NCI-H2029 treated with DMSO at 0.1 percent for 48 hours (cell line): ENCODE measurements at places on chromosomes 6 and 20.

DNA sequence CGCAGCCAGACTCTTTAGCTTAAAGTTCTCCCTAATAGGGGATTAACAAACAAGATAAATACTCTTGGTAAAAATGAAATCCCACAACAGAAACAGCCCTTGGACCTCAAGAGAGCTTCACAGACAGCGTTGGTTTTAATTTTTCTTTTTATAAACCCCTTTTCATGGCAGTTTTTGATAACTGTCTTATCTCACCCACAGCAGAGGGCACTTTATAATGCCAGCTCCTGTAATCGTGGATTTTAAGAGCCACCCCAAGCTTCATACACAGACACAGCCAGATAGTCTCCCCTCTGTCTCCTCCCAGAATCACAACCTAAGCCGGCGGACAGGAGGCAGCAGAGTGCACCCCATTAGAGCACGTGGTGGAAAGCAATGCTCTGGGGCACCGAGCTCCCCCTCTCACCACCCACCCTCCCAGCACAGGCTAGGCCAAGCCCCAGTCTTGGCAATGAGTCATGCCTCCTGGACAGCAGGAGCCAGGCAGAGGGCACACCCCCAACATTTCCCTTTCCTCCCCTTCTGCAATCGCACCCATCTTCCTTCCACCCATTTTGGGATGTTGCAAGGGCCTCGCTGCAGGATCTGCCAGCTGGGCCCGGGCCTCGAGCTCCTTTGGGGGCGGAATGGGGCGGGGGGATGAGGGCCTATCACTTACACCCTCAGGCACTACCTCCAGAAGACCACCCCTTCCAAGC, 2.4 kb downstream of the JAG1 start:
- no peak for DNase-seq

DNA sequence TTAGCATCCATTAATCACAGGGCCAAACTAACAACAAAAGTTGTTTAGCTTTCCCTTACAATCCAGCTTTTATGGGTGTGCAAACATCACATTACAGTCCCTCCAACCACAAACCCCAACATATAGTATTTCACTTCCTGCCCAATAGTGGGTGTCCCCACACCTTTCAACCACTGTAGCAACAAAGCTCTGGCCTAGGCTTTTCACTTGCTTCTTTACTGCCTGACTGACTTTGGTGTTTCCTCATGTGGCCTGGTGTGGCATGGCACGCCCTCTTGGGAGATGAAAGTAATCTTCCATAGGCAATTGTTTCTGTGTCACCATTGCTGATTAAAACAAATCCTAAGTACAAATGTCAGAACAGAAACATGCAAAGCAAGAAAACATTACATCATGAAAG, 46.3 kb downstream of the MCM8 start:
- no peak for DNase-seq

DNA sequence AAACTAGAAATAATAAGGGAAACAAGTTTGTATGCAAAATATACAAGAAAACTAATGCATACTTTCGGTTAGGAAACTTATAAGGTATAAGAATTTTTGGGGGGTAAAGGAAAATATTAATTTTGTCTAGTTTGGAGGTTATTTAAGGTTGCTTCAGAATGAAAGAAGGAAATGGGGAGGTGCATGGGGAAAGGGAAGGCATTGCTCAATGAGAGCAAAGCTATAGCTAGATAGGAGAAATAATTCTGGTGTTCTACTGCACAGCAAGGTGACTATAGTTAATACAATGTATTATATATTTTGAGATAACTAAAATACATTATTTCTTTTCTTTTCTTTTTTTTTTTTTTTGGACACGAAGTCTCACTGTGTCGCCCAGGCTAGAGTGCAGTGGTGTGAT, 5.4 kb upstream of the MYMX start:
- DNase-seq, result no peak

- no peak for DNase-seq
These were observed 280.3 kb downstream of the HACE1 start for GRCh38 chr6:104579310-104579863.

GRCh38 chr6:151101161-151101815, 138.5 kb upstream of the AKAP12 start:
- no peak for DNase-seq

DNA sequence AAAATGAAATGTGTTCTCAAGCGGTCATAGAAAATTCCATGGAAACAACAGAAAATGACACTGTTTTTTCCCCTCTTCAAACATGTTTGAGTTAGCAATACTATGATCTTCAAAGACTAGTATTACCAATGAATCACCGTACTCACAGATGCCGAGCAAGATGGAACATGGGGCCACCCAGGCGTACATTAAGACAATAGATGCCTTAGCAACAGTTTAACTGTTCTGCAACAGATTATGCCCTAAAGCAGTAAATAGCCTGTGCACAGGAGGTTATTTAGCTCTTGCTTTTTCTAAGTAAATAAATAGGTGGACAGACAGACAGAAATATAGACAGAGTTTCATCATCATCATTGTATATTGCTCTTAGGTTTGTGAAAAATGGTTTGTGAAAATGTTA, 284.0 kb upstream of the DEFB112 start:
- DNase-seq, result no peak

DNA sequence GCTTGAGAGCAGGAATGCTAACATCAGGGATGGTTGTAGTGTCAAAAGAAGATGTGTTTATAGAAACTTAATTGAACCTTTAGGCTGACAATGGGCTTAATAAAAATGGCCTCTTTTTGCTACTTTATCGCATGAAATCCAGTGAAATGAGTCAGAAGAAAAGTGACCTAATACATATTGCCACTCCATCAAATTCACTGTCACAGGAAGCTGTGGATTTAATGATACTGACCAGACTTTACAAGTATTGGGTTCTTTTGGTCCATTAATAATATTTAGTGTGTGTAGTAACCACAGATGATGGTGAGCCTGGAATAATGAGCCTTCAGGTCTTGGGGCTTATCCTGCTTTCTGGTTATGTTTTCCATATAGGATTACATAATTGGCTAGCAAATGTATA, 231.8 kb upstream of the GMDS start:
- no peak for DNase-seq

GRCh38 chr6:87716928-87717614, 15.0 kb upstream of the AKIRIN2 start:
- no peak for DNase-seq

DNA sequence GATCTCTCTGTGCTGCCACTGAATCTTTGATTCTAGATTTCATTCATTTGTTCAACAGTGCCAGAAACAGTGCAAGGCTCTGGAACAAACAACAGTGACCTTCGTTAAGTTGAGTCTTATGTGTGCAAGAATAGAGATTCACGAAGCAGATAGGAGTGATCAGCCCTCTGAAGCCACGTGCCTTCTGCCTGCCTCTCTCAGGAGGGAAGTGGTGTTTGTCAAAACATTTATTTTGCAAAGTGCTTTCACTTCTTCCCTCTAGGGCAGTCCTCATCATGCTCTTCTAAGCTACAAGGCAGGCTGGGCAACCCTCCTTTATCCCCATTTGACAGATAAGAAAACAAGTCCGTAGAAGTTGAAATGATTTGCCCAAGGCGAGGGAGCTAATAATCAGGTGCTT, 204.3 kb downstream of the TFAP2C start:
- DNase-seq, result no peak

DNA sequence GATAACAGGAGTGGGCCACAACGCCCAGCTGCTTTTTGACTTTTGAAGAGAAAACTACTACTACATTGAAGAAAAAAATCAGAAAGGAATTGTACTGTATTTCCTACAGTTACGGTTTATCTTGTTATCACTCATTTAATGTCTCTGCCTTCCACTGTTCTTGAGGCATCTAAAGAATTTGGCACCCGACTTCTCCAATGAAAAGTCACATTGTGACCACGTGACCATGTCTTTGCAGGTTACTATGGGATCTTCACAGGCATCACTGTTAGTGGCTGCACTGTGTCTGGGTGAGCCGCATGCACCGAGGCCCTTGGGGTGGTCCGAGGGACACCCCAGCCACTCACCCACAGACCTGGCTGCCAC, 26.8 kb downstream of the RRBP1 start:
- DNase-seq, result no peak

- no peak for DNase-seq
These were observed 19.5 kb downstream of the OR2B2 start for GRCh38 chr6:27892649-27893058.

GRCh38 chr6:30880698-30881252, 3.5 kb upstream of the DDR1 start:
- no peak for DNase-seq

GRCh38 chr6:33995309-33996119, 150.4 kb downstream of the GRM4 start:
- DNase-seq, result no peak

DNA sequence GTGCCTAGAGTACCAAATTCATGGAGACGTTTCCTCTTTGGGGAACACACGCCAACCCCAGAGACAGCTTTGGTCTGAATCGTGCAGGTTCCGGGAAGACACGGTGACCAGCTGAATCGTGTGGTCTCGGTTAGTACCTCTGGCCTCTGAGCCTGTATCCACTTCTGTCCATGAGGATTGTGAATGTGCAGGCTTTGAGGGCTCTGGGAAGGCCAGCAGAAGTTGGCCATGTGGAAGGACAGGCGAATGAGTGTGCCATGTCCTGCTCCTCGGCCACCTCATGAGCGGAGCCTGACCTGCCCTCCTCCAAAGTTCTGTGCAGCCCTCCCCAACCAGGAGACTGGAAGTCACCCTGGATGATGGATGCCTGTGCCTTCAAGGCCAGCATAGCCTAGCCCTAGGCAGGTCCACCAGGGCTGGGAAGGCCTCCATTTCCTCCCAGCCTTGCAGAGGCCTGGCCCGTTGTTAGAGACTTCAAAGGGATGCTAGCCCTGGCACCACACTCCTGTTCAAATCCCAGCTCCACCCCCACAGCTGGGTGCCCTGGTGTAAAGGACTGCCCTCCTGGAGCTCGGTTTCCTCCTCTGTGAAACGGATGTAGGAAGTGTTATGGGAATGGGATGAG, 1.7 kb upstream of the TMEM74B start:
- no peak for DNase-seq

GRCh38 chr6:42748203-42748898, 2.4 kb upstream of the TBCC start:
- DNase-seq, result no peak

GRCh38 chr20:19977373-19977770, 39.8 kb upstream of the NAA20 start:
- DNase-seq, result no peak

DNA sequence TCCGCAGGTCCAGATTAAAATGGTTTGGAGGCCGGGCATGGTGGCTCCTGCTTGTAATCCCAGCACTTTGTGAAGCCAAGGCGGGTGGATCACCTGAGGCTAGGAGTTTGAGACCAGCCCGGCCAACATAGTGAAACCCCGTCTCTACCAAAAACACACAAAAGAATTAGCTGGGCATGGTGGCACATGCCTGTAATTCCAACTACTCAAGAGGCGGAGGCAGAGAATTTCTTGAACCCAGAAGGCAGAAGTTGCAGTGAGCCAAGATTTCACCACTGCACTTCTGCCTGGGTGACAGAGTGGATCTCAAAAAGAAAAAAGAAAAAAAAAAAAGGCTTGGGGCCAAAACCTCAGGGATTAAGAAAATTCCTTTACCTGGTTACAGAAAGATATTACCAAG, 30.5 kb downstream of the C6orf15 start:
- no peak for DNase-seq

DNA sequence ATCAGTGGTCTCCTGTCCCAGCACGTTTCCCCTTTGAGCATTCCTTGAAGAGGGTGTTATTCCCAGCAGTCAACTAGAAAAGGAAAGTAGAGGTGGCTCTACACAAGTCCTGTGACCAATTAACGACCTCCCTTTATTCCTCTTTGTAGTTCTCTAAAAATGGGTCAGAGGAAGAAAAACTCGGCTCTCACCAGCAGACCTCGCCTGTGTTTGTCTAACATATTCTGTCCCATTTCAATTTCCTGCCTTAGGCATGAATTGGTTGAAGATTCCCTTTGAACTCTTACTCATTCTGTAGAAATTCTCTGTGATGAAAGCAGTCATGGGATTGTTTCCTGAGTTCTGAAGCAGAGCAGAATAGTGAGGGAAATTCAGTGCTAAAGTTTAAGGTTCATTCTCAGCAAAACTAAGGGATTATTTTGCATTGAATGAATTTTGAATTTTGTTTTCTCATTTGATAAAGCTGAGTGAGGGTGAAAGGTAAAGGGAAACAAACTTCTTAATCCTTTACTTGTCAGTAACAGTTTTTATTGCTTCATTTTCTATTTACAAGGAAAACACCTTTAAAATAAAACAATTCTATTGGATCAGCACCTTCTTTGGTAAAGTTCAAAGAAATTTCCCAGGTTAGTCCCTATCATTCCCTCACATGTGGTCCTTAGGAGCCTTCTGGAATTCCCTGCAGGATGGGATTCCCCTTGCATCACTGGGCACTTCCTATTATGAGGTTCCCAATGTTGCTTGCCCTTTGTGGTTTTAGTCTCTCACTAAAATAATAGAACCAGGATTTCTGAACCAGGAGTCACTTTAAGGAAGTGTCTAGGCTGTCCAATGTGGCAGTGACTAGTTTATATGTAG, 105.8 kb downstream of the SLX4IP start:
- DNase-seq, result no peak

GRCh38 chr6:163756079-163756478, 341.6 kb downstream of the QKI start:
- DNase-seq, result no peak

DNA sequence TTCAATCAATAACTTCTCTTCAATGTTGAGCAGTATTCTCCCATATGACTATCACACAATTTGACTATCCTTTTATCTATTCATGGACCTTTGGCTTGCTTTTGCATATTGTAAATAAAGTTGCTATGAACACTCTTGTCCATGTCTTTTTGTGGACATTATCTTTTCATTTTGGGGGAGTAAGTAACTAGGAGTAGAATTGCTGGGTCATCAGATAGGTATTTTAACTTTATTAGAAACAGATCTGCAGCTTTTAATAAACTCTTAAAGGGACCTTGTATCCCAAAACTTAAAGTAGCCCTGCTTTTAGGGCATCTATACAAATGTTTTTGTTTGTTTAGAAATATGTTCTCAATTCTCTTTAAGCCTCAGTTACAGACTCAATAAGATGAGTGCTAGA, 614.2 kb upstream of the CITED2 start:
- no peak for DNase-seq

GRCh38 chr6:166167801-166168615, at the start of gene TBXT:
TSS of gene TBXT (minus strand) at chr6:166167851. CDS start at chr6:166167591, 260 bp downstream.
- no peak for DNase-seq

- peak; percentile 82 for DNase-seq
These were observed 52.7 kb downstream of the TRAF3IP2 start for GRCh38 chr6:111552958-111553357.

GRCh38 chr6:132819405-132820161, 5.2 kb downstream of the RPS12 start:
- DNase-seq, result no peak

GRCh38 chr20:60341062-60341461, 382.8 kb downstream of the CDH26 start:
- no peak for DNase-seq

DNA sequence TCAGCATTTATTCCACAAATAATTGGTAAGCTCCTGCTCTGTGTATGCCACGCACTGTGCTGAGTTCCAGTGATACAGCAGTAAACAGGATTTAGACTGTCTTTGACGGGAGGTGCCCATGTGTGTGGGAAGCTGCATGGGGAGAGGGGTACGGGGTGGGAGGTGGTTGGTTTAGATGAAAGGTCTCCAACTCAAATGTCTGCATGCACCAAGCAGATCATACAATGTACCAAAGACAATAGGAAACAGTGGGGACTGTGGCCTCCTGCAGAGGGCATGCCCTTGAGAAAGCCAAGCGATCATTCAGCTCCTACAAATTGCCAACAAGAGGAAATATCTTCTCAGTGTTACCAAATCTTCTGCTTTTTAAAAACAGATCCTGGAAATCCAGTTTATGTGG, 36.1 kb downstream of the SLC22A2 start:
- no peak for DNase-seq

- DNase-seq, result no peak
These were observed 6.8 kb upstream of the MRPS10 start for GRCh38 chr6:42224222-42225028.

GRCh38 chr20:62366370-62367135, 559 bp downstream of the LAMA5 start:
- DNase-seq, result no peak
